ENCODE measurements at places on chromosomes 16 and 17.

- no peak for DNase-seq
Measured at GRCh38 chr16:56298116-56298515, 106.8 kb downstream of the GNAO1 start.

GRCh38 chr16:54286366-54287130 lies at the start of gene IRX3:
TSS of gene IRX3 (minus strand) at chr16:54286787. CDS start at chr16:54286050, 737 bp downstream.
- no peak for DNase-seq

DNA sequence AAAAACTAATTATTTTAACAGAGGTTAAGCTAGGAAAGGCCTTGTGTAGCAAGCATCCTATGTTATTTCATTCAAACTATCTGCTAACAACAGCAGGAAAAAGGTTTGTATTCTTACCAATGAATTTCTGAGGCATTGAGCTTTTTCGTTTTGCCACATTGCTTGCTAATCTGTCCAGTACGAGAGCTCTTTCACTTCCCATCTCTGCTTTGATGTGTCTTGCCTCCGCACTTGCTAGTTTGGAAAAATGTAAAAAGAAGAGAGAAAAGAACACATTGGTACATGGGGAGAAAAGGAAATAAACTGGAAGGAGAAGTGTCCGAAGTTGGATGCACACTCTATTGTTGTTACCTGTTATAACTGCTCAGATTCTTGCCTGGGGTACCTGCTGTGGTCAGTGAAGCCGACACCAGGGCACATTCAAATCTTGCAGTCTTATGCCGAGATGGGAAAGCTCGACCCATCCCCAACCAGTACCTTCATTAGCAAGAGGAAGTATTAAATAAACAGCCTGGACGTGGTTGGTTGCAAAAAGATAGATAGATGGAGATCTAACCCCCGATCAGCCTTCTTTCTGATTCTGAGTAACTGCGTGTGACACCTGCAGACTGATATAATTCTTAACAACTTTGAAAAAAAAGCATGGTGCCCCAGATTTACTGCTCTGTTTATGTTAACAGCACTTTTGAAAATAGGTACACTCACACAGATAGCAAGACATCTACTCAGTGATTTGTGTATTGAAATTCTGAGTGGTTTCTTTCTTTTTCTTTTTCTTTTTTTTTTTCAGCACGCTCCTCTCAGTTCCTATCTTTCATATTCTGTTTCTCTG lies 40.0 kb downstream of the GRB7 start:
- no peak for DNase-seq

DNA sequence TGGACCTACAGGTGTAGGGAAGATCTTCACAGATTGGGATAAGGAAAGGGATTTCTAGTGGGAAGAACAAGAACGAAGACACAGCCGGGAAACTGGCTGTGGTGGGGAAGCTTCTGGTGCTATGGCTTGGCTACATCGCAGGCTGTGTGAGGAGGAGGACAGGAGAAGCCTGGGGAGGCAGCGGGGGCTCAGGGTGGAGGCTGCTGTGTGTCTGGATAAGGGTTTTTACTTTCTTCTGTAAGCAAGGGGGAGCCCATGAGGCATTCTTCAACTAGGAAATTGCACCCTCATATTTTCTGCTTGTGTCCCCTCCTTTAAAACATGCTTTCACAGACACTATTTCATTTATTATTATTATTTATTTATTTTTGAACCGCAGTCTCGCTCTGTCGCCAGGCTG lies 2.9 kb upstream of the RHBDF2 start:
- DNase-seq = no peak

- DNase-seq = no peak
Measured at GRCh38 chr17:81599719-81600486, 37.0 kb downstream of the NPLOC4 start.

DNA sequence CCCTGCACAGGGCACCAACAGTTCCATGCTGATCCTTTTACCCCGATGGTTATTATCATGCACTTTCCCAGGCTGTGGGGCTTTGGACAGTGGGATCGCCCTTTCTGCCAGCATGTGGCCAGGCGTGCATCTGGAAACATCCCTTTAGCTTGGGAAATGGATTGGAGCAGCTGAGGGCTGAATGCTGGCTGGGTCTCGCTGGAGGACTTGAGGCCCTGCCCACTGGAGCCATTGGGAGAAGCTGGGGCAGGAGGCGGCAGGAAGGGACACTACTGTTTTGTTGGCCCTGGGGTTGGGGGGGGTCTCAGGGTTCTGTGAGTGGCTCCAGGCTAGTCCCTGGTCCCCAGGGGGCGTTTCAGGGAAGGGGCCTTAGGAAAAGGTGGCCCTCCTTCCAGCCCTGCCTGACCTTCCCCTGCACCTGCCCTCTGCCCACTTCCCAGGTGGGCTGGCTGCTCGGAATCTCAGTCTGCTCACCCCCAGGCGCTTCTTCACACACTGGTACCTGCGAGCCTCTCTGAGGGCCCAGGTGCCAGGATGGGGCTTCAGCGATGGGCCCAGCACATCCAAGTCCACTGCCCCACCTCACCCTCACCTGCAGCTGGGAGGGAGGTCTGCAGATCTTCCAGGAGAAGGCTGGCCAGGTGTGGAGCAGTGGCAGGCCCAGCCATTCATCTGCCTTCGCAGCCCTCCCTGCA lies 1.6 kb upstream of the ADGRG3 start:
- DNase-seq = no peak

- DNase-seq = no peak
Measured at GRCh38 chr17:28500712-28501379, 5.3 kb upstream of the FOXN1 start.

Data from large intestine (tissue), 12 donors.